ENCODE measurements at places on chromosomes 13 and 19. TPM values are rescaled to one million over a fixed set of nuclear protein-coding genes. Genes with fewer than 3 reads are reported as not detected.

The FLT3 gene
- not detected for total RNA-seq

The BRME1 gene
- total RNA-seq, result 0.57 TPM

The EDDM13 gene
- not detected for total RNA-seq

The JSRP1 gene
- 0.72 TPM for total RNA-seq

The LRG1 gene
- 0.10 TPM for total RNA-seq

The ZNF99 gene
- not detected for total RNA-seq

The KASH5 gene
- total RNA-seq, result not detected

The HSPB6 gene
- 0.10 TPM for total RNA-seq

The ZNF442 gene
- total RNA-seq, result not detected

The C19orf47 gene
- 31.8 TPM for total RNA-seq

The SBK2 gene
- 1.7 TPM for total RNA-seq

The IRGC gene
- not detected for total RNA-seq

The MAST1 gene
- total RNA-seq, result 1.9 TPM

The GDF15 gene
- 66.7 TPM for total RNA-seq

The MLLT1 gene
- total RNA-seq, result 20.0 TPM

The NLRP5 gene
- total RNA-seq, result not detected

The AP1M2 gene
- 60.3 TPM for total RNA-seq

All from A549 treated with RU486 at 1 μM for 4 hours (cell line).